Fibroblast of lung (primary cell): ENCODE measurements at places on chromosomes 4 and X. TPM values are rescaled to one million over a fixed set of nuclear protein-coding genes. Genes with fewer than 3 reads are reported as not detected.

- DNase-seq = no peak
Observed at GRCh38 chrX:54301516-54301915, 56.3 kb downstream of the WNK3 start.

- peak; percentile 88 for DNase-seq
Observed at GRCh38 chr4:172998527-172999469, 169.8 kb upstream of the GALNT7 start.

- no peak for DNase-seq
Observed at GRCh38 chr4:29037501-29037900, 1682.7 kb upstream of the PCDH7 start.

GRCh38 chr4:5510504-5510903 is 197.9 kb downstream of the EVC2 start:
- no peak for DNase-seq

- no peak for DNase-seq
Observed at GRCh38 chrX:107398115-107398514, 51.3 kb upstream of the FRMPD3 start.

The HSFX2 gene
- 0.26 and 0.50 TPM in 2 replicates for total RNA-seq

The AKAP4 gene
- total RNA-seq = not detected in 2 replicates

The SHOX gene
- total RNA-seq = not detected in 2 replicates
